Activated CD8-positive, alpha-beta T cell treated with anti-CD3 and anti-CD28 coated beads for 36 hours (primary cell): ENCODE measurements at places on chromosomes 2 and 18. TPM values are rescaled to one million over a fixed set of nuclear protein-coding genes. Genes with fewer than 3 reads are reported as not detected.

DNA sequence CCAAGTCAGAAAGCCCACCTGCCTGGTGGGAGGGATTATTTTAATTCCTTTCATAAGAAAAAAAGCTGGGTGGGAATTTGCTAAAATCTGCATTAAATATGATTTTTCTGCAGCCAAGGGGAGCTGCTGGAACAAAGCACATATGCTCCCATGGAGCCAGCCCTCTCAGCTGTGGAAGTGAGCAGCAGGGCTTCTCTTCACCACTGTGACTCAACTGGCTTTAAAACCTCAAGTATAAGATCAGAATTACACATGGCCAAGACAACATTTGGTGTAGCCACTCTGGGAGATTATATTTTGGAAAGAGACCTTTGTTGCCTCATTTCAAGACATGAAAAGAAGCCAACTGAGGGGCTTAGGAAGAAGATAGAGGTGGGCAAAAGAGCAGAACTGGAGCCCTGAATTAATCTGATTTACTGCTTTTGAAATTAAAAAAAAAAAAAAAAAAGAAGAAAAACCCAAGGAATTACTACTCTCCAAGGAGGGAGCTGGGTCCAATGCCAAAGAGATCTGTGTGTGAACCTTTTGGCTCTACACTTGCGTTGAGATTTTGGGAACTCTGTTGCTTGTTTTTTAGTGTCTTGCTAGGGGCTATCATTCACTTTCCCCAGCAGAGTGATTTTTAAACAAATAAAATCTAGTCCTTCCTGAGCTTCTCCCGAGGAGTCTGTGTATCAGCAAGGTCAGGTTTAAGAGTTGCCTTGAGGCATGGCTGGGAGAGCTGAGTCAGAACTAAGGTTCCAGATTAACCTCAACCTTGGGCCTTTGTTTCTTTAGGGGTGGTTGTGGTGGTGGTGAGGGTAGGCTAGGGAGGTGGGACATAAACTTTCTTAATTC, 6.0 kb downstream of the LHCGR start:
- DNase-seq: no peak

Gene TMEM182
- total RNA-seq: 5.3 TPM

- peak; percentile 2 for DNase-seq
Observed at GRCh38 chr2:154554046-154554445, 144.4 kb upstream of the KCNJ3 start.

- DNase-seq: no peak
Observed at GRCh38 chr2:47460766-47461165, 57.8 kb downstream of the MSH2 start.

DNA sequence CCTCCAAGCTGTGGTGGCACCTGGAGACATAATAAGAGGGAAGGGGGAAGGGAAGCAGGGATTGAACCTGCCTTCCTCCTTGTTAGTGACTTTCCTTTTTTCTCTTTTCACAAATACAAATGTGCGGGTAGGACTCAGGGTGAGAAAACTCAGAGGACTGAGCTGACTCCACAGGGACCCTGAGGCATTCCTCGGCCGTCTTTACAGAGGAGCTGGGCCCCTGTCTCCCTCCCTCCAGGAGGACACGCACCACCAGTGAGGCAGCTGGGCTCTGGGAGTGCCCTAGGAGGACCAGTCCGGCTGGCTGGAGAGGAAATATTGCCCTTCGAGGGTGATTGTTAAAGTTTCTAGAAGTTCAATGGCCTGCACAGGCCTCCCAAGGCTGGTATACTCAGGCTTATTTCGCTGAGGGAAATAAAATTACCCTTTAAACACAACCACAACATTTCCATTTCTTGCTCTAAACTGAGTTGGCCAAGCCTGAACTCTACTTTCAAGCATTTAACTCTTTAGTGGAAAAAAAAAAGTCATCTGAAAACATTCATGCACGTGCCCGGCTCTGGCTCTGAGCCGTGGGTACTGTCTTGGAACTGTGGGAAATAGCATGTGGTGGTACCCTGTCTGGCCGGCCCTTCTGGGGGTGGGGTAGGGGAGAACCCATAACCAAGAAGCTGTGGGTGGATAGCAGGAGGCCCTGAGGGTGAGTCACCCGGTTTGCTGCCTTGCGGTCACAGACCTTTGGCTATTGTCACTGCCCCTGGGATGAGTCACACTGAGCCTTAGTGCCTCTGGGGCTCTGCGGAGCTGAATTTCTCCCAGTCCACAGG, 116.0 kb downstream of the COPS8 start:
- peak; percentile 39 for DNase-seq

Gene OTX1
- total RNA-seq: not detected

GRCh38 chr2:191571163-191571769, 106.7 kb upstream of the NABP1 start:
- peak; percentile 35 for DNase-seq

GRCh38 chr2:221423210-221423804, 148.8 kb downstream of the EPHA4 start:
- DNase-seq: no peak

DNA sequence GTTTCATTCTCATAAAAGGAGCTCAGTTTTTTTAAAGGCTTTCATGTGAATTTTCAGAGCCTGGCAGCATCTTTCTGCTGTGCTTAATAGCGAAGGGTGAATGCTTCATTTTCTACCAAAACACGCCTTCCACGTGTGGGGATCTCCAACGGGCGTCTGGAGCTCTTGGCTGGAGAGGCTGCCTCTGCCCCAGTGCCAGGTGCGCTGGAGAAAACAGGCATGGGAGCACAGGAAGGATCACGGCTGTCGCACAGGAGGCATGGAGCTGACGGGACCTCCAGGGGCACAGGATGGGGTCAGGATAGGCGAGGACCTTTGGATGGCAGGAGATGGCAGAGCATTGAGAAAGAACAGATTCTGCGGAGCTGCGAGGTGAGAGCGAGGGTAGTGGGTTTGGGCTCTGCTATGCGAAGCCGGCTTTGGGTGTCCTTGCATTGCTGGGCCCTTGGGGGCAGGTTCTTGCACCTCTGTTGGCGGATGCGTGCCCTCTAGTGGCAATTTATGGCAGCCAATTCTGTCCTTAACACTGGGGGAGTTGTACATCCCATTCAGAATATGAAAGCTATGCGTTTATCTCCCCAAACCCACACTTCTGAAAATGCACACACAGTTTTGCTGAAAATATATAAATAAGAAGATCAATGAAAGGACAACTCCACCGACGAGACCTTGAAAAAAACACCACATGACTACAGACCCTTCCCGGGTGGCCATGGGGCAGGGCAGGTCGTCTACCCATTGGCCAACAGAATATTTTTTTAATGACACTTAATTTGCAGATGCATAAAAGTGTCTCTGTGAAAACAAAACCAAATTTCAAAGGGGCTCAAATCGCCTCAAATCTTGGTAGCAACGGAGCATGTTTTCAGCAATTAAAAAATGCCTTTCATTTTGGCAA, 90.4 kb upstream of the SLC35G4 start:
- DNase-seq: peak; percentile 69

DNA sequence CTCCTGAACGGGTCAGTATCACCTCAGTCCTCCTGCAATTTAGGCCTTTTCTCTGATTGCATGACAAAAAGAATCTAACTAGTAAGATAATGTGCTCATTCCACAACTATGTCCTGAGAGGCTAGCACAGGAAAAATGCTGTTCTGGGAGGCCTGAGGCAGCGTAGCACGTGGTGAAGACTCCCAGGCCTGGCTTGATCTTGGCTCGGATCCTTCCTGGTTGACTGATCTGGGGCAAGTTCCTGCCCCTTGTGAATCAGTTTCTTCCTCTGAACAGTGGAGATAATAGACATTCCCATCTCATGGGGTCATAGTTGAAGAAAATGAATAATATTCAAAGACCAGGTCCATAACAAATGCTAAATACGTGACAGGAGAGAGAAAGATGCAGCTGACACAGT, 12.3 kb downstream of the FBLN7 start:
- no peak for DNase-seq

Gene UPP2
- not detected for total RNA-seq

DNA sequence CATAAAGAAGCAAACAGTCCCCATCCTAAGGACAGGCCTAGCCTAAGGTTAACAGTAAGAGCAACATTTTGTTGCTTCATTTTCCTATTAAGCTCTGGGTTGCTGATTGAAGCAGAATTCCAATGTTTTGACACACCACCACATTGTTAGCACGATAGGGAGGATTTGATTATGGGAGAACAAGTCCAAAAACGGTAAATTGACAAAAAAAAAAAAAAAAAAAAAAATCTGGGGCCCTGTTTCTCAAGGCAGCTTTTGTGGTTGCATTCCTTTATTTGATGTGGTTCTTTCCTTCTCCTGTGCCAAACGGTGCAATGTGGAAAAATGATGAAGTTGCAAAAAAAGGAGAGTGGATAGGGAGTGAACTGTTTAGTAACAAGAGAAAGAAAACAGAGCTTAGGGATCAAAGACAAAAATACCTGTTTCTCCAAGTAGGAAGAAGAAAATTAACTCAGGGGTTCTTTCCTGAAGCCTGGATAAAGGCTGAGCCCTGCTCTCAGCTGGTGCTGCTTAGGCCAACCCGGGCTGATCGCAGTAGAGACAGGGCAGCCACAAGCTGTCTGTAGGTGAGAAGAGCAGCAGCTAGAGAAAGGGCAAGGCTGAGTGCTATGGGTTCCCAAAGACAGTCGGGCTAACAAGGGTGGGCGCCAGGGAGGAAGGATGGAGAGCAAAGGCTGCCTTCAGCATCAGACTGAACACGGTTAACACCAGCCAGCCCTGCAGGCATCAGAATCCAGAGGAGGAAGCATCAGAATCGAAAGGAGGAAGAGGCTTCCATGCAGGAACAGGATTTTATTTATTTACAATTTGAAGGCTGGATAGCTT, 167.8 kb upstream of the FOSL2 start:
- DNase-seq: no peak

Gene TEKT4
- not detected for total RNA-seq

- no peak for DNase-seq
Observed at GRCh38 chr2:19461504-19462255, 103.3 kb upstream of the OSR1 start.

DNA sequence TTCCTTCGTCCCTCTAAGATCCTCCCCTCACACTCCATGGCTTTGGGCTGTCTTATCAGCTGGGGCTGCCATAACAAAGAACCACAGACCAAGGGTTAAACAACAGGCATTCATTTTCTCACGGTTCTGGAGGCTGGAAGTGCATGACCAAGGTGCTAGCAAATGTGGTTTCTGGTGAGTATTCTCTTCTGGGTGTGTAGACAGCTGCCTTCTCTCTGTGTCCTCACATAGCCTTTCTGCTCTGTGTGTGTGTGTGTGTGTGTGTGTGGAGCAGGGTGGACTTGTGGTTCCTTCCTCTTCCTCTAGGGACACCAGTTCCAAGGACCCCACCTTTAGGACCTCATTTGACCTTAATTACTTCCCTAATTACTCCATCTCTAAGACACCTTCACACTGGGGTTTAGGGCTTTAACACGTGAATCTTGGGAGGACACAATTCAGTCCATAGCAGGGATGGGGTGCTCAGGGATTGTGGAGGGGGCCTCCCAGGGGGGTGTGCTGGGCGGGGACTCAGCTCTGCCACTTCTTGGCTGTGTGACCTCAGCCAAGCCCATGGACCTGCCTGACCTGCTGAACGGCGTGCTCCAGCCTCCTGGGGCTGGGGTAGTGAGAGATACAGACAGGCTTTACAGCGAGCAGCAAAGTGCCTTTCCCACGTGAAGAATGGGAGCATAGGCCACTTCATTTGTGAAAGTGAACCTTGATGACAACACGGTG, 38.0 kb downstream of the ACKR3 start:
- DNase-seq: no peak

GRCh38 chr2:215454519-215455246, 18.8 kb upstream of the FN1 start:
- DNase-seq: no peak

DNA sequence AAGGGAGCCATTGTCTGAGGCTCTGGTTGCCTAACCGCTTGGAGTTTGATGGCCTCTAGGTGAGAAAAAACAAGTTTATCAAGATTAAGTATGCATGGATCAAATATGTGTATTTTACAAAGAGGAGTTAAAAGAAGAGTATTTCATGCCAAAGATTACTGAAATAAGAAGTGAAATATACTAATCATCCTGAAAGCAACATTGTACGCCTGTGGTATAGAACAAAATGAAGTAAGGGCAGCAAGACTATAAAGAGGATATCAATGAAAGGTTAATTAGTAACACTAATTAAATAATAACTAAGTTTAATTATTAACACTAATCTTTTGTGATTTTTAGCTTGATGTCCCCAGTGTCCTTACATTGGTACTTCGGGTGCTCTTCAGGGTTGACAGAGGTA, 276.7 kb downstream of the CALCRL start:
- DNase-seq: no peak

Gene GALR1
- total RNA-seq: not detected

DNA sequence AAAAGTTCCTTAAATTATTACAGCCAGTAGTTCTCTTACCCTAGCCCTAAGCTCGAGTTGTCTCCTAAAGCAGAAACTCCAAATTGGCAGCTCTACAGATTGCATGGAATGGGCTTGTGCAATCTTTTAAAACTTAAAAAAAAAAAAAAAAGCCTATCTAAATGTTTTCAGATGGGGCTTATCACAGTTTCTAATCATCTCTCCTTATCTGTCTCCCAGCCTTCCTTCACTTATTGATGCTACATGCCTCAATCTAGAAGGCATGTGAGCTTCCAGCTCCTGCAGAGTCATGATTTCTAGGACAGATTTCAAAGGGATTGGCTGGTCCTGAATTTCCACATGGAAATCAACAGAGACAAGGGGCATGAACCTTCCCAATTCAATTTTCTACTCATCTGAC, 33.1 kb upstream of the PELI1 start:
- no peak for DNase-seq
